Stimulated activated CD4-positive, alpha-beta T cell treated with anti-CD3 and anti-CD28 coated beads, Interleukin-4, amount 100 ng/mL, for 1 hour (primary cell): ENCODE measurements at places on chromosomes 12 and 14.
A peak's percentile ranks its signal among the peaks of the same experiment; 100 is the strongest.

DNA sequence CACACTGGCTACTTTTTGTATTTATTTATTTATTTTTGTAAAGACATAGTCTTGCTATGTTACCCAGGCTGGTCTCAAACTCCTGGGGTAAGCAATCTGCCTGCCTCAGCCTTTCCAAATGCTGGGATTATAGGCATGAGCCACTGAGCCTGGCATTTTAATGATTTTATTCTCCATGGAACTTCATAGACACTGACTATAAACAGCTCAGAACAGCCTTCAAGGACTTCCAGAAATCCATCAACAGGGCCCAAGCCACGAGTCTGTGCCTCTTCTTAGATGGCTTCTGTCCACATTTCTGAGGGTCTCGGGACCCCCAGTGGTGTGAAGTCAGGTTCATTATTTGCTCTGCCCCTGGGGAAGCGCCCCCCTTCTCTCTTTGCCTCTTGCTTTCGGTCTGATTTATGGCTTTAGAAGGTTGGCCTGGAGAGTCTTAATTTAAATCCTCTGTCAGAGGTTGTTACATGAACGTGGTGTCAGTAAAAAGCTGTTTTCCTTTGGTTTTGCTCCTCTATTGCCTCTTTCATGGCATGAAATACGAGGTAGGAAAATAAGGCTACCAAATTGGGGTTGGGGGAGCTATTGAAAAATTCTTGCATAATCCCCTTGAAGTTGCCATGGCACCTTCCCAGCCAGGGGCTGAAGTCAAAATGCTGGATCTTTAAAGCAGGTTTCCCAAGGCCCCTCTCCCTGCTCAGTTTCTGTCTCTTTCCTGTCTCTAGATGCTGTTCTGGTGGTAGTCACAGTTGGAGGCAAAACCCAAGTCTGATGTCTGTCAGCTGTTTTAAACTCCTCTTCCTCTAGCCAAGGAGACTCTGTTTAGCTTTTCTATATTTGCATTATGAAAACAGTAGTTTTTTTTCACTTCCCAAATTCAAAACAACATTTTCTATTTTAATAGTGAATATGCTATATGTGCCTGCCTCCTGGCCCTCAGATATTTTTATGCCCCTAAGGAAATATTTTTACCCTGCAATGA lies 129.4 kb downstream of the SMOC1 start:
- DNase-seq: no peak

DNA sequence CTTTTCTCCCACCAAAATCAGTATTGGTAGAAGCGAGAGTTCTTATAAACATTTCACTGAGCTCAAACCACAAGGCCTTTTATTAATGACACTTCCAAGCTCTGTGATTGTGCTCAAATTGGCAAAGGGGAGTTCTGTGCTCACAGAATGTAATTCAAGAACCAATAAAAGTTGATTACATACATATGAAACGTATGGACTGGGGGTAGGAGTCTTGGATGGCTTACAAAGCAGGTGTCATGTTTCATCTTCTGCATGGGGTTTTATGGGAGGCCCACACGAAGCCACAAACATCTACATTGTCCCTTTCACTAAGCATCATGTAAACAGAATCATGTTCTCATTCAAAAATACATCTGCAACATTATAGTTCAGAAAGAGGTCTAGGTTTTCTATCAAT lies 828.3 kb downstream of the VRK1 start:
- no peak for DNase-seq

DNA sequence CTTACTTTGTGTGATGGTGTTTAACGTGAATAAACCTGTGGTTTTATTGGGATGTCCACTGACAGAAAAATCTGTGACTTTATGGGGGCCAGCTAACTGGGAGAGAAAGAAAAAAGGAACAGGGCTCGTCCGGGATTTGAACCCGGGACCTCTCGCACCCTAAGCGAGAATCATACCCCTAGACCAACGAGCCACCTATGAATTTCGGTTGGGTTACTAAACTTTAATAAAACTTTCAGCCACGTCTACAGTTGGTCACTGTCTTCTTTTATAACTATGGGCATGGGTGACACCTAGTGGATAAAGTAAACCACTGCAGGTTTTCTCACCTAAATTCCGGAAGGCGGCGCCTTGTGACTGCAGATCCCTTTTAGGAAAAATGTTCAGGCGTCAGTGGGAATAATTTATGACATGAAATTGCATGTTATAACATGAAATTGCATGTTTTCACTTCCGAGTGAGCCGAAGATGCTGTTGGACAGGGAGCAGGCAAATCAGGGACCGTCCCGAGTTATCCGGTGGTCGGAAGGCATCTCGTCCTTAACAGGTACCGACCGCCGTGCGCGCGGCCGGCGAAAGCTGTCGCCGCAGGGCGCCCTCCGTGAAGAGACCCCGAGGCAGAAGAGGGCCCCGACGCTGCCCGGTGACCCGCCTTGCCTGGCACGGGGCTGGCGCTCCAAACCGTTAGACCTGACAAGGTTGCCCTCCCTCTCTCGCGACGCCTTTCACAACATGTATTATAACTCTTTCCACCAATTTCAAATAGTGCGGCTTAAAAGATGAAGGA lies 18.2 kb upstream of the RNASE12 start:
- DNase-seq: peak; percentile 39

DNA sequence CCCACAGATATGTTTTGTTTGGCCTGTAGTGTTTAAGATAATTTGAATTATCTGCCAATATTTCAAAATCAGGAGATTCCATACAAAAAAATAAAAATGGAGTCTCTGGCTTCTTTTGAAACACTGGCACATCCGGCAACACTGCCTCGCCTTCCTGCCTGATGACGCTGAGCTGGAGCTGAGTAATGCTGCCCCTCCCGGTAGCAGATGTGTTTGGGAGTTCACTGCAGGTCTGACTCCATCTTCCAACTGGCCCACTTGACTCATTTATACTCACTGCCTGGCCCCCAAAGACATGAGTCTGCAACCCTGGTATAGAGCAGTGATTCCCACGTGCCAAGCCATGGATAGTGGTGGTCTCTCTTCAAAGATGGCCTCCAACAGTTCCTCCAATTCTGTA lies 7.4 kb downstream of the CIT start:
- DNase-seq: no peak

GRCh38 chr12:94434171-94434570 lies 25.5 kb downstream of the CEP83 start:
- DNase-seq: no peak

GRCh38 chr12:22657538-22657937 lies 32.6 kb downstream of the ETNK1 start:
- DNase-seq: no peak

GRCh38 chr12:22588817-22589216 lies 36.2 kb upstream of the ETNK1 start:
- DNase-seq: no peak

DNA sequence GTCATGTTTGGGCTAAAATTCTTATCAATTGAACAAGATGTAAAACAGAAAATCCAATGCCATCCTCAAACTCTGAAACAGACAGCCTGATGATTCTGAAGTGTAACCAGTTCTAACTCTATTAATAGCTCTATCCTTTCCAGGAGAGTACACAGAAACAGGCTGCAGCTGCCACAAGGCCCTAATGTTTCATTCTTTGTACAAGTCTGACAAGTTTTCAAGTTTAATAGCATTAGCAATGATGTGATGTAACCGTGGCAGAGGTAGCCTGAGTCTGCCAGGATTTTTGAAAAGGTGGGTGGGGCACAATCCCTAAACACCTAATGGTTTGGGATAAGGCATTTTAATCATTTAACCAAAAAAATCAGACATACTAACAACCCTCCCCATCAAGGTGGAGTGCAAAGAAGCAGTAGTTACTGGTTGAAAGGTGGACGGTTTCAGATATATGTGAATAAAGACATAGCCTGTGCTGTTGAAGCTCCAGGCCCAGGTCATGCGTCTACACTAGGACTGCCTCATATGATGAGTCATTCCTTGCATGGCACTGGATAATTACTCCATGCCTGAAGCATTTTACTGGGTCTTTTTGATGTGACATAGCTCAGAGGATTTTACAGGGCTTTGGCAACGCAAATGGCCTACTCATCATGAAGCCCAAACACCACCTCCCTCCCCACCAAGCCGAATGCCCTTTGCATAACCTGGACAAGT lies 145.1 kb upstream of the GRIP1 start:
- no peak for DNase-seq

- DNase-seq: no peak
These were observed at the start of gene NKX2-8 for GRCh38 chr14:36582011-36582873. Gene NKX2-8 (minus strand): TSS chr14:36582614. CDS start chr14:36582389, 225 bp downstream.

DNA sequence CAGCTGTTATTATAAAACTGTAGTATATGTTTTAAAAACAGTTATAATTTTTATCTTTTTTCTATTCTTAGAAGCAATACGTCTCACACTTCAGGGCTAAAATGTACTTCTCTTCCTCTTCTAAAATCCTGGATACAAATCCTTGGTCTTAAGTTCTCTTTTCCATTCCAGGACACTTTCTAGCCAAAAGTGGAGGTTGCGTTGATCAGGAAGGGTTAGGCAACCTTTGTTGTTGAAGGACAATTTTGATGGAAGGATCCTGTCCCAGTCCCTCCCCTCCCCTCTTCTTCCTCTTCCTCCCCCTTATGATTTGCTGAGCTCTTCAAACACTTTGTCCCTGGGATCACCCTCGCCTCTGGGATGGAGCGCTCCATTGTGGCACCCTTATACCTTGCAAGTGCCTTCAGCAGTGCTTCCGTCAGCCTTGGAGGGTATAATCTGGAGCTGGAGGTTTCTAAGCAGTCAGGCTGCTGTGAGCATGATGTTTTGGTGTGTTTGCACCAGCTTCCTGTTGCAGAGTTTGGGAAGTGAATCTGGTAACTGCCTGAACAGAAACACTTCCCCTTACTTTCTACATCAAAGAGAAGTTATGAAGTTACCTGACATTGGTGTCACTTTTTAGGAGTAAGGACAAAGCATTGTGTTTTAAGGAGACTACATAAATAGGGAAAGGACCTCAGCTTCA lies 87.4 kb upstream of the SLC38A2 start:
- DNase-seq: no peak

- no peak for DNase-seq
These were observed 39.6 kb downstream of the TEAD4 start for GRCh38 chr12:2998789-2999264.

DNA sequence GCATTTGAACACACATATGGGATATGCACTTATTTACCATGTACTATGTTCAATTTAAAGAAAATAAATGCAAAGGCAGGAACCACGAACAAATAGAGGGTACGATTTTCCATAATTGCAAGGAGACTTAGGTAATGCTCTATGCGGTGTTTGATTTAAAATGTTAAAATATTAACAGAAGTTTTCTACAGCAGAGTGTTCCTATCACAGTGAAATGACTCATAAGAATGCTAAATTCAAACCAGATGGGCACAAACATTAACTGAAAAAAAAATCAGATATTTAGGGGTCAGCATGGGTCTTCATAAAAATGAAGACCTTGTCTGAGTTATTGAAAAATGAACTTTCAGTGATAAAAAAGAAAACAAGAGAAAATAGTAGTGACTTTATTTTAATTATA lies 65.4 kb downstream of the LLPH start:
- DNase-seq: no peak

GRCh38 chr12:47939009-47939601 lies 24.3 kb upstream of the TMEM106C start:
- no peak for DNase-seq

DNA sequence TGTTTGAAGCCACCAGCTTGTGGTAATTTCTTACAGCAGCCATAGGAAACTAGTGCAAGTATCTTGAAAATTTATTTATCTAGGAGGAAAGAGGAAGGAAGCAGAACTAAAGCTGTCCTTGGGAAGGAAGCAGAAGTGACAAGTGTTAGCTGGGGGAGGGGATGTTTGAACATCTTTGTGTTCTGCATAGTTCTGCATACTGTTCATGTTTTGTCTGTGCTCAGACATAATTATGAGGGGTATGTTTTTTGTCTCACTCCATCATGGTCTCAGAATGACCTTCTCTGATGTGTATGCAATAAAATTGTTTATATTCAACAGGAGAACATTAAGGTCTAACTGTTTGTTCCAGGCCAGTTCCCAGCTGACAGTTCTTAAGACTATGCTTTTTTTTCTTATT lies 606.5 kb downstream of the GALC start:
- no peak for DNase-seq

- DNase-seq: no peak
These were observed 141.1 kb downstream of the NDUFA12 start for GRCh38 chr12:94862421-94862820.

DNA sequence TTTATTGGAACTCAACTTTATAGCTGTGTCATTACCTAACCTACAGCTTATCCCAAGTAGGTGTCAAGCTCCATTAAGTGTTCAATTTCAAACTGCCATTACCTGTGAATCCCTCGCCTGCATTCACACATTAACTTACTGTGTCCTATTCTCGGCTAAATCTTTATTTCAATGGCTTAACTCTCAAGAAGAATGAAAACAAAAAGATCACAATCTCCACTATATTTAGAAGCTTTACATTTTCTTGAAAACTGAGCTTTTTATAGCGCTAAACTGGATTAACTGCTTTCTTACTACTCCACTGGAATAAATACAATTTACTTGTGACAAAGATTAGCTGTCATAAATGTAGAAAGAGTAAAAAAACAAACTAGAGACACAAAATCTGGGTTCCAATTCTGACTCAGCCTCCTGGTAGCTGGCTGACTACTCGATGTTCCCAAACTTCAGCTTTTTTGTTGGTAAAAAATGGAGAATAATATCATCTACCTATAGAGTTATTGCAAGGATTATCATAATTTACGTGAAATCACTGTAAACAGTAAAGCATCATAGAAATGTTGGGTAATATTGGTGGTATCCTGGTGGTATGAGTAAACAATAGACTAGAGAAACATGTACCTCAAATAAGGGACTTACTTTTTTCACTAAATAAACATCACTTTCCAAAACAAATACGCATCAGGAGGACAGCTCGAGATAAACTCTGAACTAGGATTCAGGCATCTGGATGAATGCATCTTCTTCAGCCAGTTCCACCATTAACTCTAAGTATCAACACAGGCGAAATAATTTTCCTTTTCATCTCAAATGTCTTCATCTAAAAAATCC lies 1.7 kb downstream of the RALGAPA1 start:
- no peak for DNase-seq

- DNase-seq: no peak
These were observed 6.6 kb downstream of the OR9K2 start for GRCh38 chr12:55132816-55133215.

DNA sequence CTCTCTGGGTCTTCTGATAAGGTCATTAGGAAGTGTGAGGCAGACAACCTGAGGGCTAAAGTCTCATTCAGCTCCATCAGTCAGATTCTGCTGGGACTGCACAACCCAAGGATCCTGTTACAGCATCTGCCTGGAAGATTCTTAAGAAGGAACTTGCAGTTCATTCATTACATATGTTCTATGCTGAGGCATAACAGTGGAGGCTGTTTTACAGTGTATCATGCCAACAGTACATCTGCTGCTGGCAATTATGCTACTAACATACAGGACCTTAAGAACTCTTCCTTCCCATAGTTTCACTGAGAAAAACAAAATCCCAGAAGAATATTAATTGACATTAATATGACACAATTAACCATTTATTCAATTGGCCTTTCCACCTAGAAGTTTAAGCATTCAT lies 968.6 kb downstream of the DIO2 start:
- no peak for DNase-seq
